Activated CD4-positive, alpha-beta T cell treated with anti-CD3 and anti-CD28 coated beads, Interleukin-2, amount 50 U/mL, for 24 hours (primary cell): ENCODE measurements at places on chromosomes 5 and 9.

DNA sequence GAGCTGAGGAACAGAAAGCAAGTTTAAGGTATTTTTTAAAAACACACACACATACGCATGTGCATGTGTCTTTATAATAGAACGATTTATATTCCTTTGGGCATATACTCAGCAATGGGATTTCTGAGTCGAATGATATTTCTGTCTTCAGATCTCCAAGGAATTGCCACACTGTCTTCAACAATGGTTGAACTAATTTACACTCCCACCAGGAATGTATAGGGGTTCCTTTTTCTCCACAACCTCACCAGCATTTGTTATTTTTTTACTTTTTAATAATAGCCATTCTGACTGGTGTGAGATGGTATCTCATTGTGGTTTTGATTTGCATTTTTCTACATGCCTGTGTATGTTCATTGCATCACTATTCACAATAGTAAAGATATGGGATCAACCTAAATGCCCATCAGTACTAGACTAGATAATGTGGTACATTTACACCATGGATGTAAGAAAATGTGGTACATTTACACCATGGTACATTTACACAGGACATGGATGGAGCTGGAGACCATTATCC lies 60.3 kb upstream of the MAP3K1 start:
- no peak for DNase-seq

- DNase-seq, result no peak
Observed at GRCh38 chr5:3449481-3449880, 146.2 kb upstream of the IRX1 start.

DNA sequence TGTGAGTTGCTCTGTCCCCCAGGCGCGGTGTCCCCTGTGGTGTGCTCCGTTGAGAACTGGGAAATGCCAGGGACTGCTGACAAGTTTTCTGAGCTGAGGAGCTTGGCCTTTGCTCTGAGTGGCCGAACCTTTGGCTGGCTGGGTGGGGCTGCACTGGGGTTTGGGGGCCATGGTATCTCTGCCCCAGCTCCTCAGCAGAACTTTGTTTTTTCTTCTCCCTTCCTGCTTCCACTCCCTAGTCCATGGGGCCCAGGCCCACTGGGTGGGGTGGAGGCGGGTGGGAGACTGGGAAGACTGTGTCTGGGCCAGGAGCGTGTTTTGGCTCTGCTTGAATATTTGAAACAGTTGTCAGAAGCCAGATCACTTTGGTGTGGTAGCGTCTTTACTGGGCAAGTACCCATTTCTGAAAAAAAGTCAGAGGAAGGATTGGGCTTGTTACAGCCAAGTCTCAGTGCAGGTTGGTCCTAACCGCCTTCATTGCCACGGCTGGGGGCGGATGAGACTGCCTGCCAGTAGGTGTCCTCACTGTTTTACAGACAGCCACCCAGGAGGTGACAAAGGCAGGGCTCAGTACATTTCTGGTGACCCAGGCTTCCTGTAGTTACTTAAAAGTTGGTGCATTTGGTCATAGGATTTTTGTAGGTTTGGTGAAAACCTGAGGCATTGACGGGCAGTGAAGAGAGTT lies 92.7 kb downstream of the DAB2IP start:
- DNase-seq, result no peak

- no peak for DNase-seq
Observed at GRCh38 chr5:139710319-139711066, 62.3 kb downstream of the CXXC5 start.

DNA sequence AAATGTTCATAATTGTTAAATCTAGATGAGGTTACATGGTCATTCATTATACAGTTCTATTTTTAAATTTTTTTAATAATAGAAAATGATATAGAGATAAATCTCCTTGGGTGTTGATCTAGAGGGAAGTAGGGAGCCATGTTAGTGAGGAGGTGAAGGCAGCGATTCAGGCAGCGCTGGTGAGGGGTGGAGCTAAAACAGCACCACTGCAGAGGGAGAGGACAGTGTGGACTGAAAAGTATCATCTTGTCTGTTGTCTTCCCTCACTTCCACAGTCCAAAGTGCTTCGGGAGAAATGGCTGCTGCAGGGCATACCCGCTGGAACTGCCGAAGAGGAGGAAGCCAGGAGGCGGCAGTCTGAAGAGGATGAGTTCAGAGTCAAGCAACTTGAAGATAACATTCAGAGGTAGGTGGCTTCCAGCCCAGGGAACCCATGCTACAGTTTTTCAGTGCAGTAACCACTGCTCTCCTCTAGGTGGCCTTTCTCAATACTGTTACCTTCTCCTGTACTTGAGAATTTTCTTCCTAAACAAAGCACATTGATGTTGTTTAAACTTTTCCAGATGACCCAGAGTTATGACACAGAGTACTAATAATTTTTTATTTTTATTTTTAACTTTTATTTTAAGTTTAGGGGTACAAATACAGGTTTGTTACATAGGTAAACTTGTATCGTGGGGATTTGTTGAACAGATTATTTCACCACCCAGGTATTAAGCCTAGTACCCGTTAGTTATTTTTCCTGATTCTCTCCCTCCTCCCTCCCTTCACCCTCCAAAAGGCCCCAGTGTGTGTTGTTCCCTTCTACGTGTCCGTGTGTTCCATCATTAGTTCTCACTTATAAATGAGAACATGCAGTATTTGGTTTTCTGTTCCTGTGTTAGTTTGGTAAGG lies 100.5 kb downstream of the PALM2AKAP2 start:
- no peak for DNase-seq

DNA sequence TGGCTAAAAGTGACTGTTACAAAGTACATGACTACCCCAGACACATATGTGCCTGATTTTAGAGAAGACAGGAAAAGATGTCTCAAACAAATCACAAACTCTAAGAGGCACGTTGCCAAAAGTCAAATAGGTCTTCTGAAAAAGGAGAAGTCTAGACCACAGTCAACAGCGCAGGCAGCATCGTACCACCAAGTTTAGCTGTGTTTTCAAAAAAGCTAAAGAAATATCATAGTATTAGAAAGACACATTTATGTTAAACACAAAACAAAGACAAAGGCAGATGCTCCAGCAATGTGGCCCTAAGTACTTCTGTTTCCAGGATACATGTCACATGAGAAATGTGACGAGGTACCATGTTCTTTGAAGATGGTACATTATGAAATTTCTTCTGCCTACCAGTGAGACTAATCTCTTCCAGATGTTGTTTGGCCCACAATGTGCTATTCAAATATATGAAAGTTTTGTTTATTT lies 43.5 kb downstream of the LPAR1 start:
- no peak for DNase-seq

DNA sequence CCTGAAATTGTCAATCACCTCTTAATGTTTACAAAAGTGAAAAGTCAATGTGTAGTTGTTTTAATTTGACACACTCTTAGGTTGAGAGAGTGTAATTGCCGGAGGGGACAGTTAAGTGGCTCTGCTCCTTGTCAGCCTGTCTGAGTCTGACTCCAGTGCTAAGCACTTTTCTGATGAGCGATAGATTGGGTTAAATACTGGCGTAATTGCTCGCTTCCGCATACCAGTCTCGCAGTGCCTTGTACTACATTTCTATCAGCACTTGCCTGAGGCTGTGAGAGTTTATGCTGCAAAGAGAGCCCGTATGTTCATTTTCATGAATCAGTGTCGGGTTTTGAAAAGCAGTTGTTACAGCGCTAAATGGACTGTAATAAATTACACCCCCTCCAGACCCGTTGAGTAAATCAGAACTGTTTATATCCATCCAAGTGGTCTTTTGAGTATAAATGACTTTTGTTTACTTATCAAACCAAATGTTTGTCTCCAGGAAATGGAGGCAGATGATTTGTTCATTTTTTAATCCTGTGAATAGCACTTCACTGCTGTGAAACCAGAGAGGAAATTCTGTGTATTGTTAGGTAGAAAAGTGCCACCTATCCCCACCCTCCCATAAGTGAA lies 41.0 kb upstream of the DMRT3 start:
- DNase-seq, result no peak

- DNase-seq, result no peak
Observed at GRCh38 chr9:106419829-106420228, 443.1 kb upstream of the ZNF462 start.

- DNase-seq, result no peak
Observed at GRCh38 chr5:102453716-102454115, 45.1 kb downstream of the SLCO6A1 start.

GRCh38 chr9:37575921-37576721 lies at the start of gene FBXO10:
FBXO10 (minus strand) TSS chr9:37576380; CDS start chr9:37541768, 34,612 bp downstream.
- DNase-seq, result no peak

DNA sequence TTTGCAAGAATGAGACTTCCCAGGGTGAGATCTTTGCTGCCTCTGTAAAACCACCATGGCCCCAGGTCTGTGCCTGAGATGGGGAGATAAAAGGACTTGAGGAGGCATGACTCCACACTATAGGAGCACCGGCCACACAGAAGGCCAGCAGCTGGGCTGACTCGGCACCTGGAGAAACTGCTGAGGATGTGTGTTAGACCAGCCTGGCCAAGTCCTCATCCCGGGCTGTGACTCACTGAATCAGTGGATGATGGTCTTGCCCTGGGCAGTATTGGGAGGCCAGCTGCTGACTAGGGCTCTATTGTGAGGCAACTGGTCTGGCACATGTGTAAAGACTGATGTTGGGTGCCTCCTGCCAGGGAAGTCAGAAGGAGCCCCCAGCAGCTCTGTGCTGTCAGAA lies 286.2 kb downstream of the ACTL7B start:
- no peak for DNase-seq

DNA sequence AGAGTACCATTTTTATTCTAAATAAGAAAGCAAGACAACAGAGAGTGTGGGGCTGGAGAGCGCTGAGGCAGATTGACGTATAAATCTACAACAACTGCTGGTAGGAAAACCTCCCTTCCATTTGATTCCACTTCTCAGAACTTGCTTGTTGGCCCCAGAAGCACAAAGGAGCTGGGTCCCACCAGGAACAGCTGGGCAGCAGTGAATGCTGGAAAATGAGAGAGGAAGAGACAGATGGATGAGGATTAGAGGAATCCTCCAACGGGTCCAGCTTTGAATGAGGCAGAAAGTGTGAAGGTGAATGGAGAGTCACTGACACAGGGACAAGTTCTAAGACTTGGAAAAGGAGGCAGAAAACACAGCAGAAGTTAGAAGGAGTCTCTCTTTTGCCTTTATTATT lies 14.8 kb downstream of the TAS2R1 start:
- no peak for DNase-seq

DNA sequence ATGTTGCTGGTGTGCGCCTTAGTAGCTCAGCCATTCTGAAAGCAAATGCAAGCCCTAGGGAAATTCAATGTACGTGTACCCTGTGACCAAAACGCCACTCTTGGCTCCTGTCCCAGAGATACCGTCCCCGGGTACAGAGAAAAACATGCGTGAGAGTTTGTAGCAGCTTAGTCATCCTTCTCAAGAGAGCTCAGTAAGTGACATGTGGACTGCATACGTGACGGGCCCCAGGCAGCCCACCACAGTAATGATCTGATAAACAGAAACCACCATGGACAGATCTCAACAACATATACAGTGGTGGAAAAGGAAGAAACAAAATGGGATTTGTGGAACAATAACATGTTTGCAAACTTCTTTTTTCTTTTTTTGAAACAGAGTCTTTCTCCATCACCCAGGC lies 45.1 kb downstream of the S1PR3 start:
- no peak for DNase-seq

GRCh38 chr9:7316967-7317366 lies 482.6 kb downstream of the DMAC1 start:
- DNase-seq, result no peak

GRCh38 chr5:77306531-77306930 lies 96.1 kb downstream of the PDE8B start:
- no peak for DNase-seq

GRCh38 chr5:148387325-148387724 lies 3.6 kb downstream of the FBXO38 start:
- no peak for DNase-seq

GRCh38 chr5:96963267-96963666 lies 27.4 kb downstream of the LNPEP start:
- no peak for DNase-seq

DNA sequence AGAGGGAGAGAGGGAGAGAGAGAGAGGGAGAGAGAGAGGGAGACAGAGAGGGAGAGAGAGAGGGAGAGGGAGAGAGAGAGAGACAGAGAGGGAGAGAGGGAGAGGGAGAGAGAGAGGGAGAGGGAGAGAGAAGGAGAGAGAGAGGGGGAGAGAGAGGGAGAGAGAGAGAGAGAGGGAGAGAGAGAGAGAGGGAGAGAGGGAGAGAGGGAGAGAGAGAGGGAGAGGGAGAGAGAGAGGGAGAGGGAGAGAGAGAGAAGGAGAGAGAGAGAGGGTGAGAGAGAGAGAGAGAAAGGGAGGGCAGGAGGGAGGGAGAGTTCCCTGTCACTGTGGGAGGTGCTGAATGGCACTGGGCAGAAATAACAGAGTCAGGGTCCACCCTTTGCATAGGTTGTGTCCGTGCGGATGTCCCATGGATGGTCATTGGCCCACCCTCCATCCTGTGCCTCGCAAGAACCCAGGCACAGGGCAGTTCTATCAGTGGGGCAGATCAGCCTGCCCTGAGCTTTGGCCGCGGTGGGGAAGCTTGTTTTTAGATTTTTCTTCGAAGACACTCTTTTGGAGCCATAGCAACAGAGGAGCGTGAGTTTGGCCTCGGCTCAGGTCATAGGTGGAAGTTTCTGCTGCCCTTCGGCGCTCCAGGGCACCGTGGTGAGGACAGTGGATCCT lies 30.1 kb downstream of the ADAMTSL2 start:
- DNase-seq, result no peak

DNA sequence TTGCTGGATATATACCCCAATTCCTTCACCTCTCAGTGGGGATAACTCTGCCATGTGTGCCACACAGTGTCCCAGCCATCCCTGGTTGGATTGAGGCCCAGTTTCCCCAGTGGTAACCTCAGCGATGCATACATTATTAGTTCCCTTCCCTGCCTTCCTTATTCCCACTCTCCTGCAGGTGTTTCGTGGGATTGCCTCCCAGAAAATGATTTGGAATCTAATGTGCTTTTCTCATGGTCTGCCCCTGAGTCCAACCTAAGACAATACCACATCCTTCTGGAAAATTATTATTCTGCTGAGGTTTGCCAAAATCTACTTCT lies 8.4 kb upstream of the SPINK4 start:
- DNase-seq, result no peak

DNA sequence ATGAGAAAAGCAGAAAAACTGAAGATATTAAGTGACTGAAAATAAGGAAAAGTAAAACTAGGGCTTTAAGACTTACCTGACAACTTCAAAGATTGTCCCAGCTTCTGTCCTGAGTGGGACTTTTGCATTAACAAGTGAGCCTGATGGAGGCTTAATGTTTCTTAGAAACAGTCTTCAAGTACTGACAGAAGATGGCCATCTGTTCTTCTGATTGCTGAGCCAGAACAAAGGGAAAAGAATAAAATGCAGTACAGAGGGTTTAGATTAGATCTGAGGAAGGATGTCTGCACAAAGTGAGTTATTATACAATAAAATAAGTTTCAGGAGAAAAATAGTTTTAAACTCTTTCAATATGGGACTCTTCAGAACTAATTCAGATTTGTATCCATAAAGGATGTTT lies 500.7 kb downstream of the CETN3 start:
- no peak for DNase-seq

DNA sequence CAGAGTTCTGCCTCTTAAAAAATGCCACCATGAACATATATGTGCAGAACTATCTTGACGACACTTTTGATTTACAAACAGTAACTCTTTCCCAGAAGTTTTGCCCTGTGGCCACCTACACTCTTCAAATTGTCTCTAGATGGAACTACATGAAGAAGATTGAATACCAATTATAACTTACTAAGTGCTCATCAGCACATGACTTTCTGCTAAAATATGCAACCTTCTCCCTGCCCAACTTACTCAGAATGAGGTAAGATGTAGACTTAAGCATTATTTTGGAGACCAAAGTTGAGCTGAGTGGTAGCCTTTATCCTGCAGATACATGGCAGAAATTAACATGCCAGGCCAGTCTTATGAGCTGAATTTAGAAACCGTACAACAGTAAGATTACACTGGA lies 105.4 kb downstream of the SEMA5A start:
- no peak for DNase-seq

- DNase-seq, result no peak
Observed at GRCh38 chr5:102818934-102819333, 63.8 kb downstream of the PAM start.
